ENCODE measurements at places on chromosomes 16 and 17.

GRCh38 chr17:45786349-45786748 lies 2.2 kb downstream of the CRHR1 start:
- no peak for DNase-seq

DNA sequence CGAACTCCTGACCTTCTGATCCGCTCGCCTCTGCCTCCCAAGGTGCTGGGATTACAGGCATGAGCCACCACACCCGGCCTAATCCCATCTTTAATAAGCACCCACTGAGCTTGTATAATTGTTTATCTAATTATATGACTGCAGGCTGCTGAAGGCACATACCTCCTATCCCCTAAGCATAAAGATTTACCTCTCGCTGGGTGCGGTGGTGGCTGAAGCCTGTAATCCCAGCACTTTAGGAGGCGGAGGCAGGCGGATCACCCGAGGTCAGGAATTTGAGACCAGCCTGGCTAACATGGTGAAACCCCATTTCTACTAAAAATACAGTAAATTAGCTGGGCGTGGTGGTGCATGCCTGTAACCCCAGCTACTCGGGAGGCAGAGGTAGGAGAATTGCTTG lies 20.1 kb upstream of the YWHAE start:
- no peak for DNase-seq

GRCh38 chr16:9154567-9155410 lies 63.3 kb downstream of the HAPSTR1 start:
- DNase-seq: no peak

DNA sequence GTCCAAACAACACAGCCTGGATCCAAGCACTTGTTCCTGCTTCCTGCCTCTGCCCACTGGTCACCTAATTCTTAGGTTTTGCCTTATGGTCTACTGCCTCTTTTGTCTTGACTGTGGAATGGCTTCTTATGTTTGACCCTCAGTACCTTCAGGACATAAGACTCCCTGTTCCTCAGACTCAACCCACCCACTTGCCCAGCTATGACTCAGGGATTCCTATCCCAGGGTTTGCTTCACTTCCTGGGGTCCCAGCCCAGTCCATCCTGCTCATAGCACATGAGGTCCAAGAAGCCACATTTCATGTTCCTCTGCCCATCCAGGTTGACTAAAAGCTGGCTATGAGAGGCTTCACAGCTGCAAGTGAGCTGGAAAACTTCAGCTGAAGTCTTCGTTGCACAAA lies 320.9 kb upstream of the CDH5 start:
- no peak for DNase-seq

GRCh38 chr17:78935419-78936323 lies 10.5 kb upstream of the TIMP2 start:
- DNase-seq: no peak

GRCh38 chr16:28164140-28164539 lies 47.6 kb downstream of the XPO6 start:
- no peak for DNase-seq

DNA sequence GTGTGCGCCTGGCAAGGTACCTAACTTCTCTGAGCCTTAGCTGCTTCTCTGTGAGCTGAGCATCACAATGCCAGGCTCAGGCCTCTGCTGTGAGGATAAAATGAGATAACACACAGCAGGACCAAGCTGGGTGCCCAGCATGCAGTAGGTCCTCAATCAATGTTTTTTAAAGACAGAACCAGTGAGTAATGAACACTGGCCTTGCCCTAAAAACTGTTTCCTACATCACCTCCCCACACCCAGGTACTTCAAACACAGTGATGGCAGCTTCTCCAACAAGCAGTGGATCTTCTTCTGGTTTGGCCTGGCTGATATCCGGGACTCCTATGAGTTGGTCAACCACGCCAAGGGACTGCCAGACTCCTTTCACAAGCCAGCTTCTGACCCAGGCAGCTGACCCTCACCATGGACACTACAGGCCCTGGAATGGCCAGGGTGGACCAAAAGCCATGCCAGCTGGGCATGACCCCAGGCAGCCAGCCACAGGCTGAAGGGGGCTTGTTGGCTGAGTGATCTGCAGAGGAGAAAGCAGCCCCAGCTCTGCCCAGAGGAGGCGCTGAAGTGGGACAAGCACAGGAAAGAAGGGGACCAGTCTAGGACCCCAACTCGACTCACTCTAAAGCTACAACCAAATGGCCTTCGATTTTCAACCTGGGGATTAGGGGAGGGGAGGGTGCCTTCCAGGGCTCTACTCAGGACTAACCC lies 3.9 kb downstream of the NAGS start:
- no peak for DNase-seq

DNA sequence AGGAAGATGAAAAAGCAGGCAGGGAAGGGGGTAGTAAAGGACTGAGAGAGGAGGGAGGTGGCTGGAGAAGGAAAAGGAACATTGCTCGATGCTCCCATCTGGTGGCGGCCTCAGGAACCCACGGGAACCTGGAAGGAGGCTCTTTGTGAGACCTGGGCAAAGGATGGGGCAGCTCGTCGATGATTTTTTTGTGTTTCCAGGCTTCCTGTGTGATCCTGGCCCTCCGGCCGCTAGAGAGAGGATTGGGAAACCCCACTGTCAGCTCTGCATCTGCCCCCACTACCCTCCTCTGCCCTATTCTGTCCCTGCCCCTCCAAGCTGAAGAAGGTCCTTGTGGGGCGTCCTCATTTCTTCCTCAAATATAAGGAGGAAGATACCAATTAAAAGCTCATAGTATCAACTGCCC lies 6.6 kb downstream of the WFIKKN2 start:
- peak; percentile 39 for DNase-seq

GRCh38 chr17:45366049-45366448 lies 49.2 kb upstream of the MAP3K14 start:
- no peak for DNase-seq
